ENCODE measurements at places on chromosomes 7 and 10.

DNA sequence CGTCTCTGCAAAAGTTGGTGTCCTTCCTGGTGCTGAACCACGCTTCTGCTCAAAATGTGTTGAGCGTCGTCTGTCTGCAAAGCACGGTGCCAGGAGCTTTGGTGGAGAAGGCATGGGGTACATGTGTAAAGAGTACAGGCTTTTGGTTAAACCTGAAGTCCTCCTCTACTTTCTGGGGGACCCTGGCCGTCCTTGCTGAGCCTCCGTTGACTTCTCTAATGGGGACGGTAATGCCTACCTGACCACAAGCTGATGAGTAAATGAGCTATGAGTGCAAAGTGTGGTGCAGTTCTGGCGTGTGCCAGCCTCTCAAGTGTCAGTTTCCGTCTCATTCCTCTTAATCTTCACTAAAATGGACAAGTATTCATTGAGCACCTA is 527 bp upstream of the HERPUD2 start:
- no peak for DNase-seq

DNA sequence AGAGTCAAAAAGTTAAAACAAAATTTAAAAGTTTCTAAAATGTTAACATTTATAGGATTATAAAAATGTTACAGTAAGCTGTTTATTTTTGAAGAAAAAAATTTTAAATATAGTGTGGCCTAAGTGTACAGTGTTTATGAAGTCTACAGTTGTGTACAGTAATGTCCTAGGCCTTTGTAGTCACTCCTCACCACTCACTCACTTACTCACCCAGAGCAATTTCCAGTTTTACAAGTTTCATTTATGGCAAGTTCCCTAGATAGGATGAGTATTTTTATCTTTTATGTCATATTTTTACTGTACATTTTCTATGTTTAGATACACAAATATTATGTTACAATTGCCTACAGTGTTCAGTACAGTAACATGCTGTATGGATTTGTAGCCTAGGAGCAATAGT is 419.9 kb downstream of the ARL4A start:
- DNase-seq, result no peak

DNA sequence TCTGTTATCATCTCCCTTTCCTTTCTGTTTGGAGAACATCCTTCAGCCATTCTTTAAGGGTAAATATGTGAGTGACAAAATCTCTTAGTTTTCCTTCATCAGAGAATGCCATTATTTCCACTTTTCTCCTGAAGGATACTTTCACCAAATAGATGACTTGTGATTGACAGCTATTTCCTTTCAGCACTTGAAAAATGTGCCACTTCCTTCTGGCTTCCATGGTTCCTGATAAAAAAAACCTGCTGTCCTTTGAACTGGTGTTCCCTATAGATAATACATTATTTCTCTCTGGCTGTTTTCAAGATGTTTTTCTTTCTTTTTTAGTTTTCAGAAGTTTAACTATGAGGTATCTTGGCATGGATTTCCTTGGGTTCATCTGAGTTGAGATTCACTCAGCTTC is 79.7 kb downstream of the TBXAS1 start:
- no peak for DNase-seq

GRCh38 chr10:72038458-72039001 is 49.8 kb downstream of the SPOCK2 start:
- DNase-seq, result no peak

DNA sequence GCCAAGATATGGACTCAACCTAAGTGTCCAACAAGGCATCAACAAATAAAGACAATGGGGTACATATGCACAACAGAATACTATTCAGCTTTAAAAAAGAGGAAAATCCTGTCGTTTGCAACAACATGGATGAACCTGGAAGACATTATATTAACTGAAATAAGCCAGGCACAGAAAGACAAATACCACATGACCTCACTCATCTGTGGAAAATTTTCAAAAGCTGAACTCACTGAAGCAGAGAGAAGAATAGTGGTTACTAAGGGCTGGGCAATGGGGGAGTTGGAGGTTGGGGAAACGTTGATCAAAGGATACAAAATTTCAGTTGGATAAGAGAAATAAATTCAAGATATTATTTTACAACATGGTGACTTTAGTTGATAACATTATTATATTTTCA is 221.4 kb upstream of the PITRM1 start:
- no peak for DNase-seq

DNA sequence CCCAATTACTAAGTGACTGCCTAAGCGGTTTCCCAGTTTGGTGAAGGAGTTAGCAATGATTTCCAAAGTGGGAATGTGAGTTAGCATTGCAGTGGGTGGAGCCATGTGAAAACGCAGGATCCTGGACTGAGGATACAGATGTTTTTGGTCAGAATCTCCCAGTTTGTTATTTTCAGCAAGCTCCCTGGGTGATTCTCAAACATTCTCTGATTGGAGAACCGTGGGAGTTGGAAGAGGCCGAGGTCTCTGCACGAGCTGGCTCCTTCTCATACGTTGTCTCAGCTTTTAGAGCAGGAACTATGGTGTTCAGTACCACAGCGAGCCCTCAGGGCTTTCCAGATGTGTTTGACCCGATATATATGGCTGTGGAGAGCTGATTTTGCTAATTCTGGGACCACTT is 396.5 kb upstream of the NPVF start:
- DNase-seq, result no peak

GRCh38 chr10:97399843-97400545 is 1.1 kb downstream of the RRP12 start:
- no peak for DNase-seq

Data from effector CD4-positive, alpha-beta T cell (primary cell).